Frontal cortex (tissue), 4 donors: ENCODE measurements at places on chromosomes 12 and 14. TPM values are rescaled to one million over a fixed set of nuclear protein-coding genes. Genes with fewer than 3 reads are reported as not detected.

KRT8 gene
- total RNA-seq: not detected

DNA sequence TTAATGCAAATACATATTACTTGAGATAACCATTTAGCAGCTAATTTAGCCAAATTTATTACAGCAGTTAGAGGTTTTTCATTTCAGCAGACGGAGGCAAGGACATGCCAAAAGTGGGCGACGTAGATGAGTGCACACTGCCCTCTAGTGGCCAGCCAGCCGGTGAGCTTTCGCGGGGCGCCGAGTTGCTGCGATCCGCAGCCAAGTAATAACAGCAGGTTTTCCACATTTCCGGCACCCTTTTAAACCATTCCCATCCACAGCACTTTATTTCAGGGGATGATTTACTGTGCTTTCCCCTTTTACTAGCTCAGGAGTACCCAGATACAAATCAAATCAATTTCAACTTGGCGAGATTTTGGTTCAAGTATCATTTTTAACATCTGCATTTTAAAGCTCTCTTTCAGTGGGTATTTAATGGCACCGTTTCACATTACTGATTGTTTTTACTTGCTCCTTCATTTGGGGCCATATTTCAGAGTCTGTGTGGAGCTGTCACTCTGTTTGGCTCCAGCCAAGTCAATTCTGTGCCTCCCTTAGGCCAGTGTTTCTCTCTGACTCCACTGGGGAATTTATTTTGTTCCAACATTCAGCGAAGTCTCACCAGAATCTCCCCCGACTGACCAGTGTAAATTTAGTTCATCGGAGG, 158.0 kb downstream of the EGLN3 start:
- peak; percentile 70 for DNase-seq

DNA sequence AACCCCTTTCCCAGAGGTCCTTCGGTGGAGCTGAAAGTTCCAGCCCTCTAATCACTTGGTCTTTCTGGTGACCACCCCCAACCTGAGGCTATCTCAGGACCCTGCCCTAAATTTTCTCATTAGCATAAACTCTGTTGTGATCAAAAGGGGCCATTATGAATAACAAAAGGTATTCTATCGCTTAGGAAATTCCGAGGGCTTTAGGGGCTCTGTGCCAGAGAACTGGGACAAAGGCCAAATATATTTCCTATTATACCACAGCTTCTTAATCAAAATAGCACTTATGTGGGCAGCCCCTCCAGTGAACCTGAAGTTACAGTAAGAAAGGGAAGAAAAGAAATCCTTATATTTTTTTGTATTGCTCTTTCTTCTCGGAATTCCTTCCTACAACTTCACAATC, 125.3 kb upstream of the NPAS3 start:
- DNase-seq: no peak

DNA sequence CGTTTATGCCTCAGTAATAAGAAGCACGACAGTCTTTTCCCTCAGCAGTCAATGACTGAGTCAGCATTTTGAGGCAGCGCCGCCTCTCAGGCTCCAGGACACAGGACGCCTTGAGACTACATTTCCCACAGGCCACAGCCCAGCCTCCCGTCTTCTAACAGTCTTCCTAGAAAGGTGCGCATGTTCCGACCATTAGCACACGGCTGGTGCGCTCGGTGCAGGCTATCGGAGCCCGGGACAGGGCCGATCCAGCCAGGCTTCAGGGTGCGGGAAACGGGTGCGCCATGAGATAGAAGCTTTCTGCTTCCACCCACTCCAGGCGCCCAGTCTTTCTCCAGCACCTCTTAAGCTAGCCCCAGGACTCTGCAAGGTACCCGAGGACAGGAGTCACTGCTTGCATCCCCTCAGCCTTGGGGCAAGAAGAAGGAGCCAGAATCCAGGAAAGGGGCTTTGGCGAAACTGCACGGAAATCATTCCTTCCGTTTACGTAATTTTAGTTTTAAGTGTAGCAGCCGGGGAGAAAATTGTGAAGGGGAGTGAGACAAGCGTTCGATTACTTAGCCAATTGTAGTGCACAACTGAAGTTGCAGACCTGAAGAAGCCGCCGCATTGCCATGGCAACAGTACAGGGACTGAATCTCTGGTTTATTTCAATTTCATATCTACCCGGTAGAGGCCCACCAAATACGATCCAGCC, 54.0 kb downstream of the ZNF641 start:
- peak; percentile 40 for DNase-seq

GRCh38 chr12:79023261-79023660, 158.7 kb downstream of the SYT1 start:
- DNase-seq: no peak

DNA sequence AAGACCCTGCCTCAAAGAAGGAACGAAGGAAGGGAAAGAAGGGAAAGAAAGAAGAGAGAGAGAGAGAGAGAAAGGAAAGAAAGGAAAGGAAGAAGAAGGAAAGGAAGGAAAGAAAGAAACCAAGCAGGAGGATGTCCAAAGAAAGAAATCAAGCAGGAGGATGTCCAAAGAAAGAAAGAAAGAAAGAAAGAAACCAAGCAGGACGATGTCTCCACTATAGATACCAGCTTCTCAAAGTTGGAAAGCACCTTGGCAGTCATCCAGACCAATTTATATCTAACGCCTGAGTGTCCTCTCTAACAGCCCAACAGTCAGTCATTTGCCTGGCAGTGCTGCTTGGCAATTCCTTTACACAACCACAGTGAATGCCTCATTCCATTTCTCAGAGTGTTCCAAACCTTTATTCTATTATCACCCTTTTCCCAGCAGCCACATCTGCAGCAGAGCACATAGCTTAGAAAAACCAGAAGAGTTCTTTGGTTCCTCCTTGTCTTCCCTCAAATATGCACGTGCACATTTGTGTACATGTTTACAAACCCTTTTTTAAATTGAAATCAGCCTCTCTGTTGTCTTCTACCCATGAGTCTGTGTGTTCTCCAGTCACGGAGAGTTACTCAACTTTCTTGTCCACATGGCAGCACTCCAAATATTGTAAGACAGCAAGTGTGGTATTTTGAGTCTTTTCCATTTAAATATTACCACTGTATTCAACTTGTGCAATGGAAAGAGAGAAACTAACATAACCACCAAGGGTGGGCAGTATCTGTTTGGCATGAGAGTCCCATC, 138.4 kb downstream of the STXBP6 start:
- DNase-seq: no peak

- no peak for DNase-seq
Measured at GRCh38 chr12:120007272-120007671, 18.2 kb downstream of the BICDL1 start.

- DNase-seq: peak; percentile 50
Measured at GRCh38 chr12:52005903-52006703, 643 bp upstream of the TAMALIN start.

GRCh38 chr12:12398026-12398859, 41.4 kb downstream of the BORCS5 start:
- DNase-seq: no peak

DNA sequence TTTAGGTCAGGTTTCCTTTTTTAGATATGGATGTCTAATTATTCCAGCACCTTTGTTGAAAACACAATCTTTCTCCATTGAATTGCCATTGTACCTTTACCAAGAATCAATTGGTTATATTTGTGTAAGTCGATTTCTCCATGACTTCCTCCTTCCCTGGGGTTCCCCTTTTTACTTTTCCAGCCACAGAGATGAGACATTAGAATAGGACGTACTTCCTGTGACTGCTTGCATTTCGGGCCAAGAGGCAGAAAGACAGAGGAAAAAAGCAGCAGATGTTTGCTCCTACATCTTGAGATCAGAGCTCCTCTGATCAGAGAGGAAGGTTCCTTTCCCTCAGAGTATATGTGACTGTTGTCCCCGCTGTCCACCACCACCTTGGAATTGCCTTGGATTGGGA, 453.7 kb upstream of the RGS6 start:
- no peak for DNase-seq

GRCh38 chr14:98462908-98463307, 809.1 kb downstream of the BCL11B start:
- no peak for DNase-seq

GRCh38 chr14:76953311-76953945, 75.1 kb downstream of the IRF2BPL start:
- DNase-seq: no peak
